ENCODE measurements at places on chromosomes 7 and 10.

DNA sequence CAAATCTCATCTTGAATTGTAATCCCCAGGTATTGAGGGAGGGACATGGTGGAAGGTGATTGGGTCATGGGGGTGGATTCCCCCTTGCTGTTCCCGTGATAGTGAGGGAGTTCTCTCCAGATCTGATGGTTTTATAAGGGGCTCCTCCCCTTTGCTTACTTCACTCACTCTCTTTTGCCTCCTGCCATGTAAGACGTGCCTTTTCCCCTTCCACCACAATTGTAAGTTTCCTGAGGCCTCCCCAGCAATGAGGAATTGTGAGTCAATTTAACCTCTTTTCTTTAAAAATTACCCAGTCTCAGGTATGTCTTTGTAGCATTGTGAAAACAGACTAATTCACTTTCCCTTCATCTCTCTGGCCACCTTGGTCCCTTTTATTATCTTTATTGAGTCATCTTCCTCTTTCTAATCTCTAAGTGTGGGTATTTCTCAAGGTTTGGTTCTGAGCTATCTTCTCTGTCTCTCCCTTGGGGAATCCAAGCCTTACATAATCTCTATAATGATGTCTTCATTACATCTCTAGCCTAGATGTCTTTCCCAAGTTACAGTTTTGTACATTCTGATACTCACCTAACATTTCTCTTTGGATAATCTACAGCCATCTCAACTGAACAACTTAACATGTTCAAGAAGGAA, 99.1 kb upstream of the JCAD start:
- no peak for DNase-seq

DNA sequence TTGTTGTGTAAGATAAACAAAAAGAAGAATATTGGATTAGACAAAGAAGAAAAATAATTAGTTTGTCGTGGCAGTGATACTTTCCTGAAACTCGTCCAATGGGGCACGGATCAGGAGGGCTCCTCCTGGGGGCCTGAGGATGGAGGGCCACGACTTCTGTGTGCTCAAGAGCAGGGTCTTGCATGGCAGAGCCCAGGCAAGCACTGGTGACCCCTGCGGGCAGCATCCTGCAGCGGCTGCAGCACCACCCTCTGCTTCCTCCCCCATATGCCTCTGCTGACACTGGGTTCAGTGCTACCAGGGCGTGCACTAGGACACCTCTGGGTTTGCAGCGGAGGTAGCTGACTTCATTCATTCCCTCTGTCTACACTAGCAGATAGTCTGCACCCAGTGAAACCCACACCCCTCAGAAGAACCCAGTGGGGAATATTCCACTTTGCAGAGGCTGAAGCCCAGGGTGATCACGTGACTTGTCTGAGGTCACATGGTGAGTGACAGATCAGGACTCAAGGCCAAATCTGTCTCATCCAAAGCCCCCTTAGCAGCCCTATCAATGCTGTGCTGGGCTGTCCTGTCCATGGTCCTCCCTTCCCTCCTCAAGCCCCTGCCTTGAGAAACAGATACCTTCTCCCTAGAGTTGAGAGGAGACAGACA, 375.5 kb downstream of the TCERG1L start:
- no peak for DNase-seq

GRCh38 chr10:35898716-35899440, 256.8 kb upstream of the FZD8 start:
- DNase-seq: no peak

- no peak for DNase-seq
Measured at GRCh38 chr7:82566752-82567151, 123.2 kb upstream of the CACNA2D1 start.

DNA sequence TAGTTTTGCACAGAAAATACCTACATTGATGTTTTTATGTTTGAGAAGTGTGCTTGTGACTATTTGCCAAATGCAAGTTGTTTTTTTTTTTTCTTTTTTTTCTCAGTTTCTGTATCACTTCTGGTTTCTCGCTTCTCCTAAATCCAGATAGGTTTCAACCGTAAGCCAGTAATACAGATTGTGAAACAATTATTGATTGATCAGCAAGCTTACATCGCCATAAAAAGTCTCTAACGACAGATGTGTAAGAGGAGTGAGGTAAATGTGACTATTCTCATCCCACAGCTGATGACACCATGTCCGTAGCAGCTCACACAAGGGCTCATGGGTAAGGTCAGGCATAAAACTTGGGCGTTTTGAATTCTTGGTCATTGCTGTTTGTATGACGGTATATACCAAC, 202.8 kb upstream of the AKR1E2 start:
- DNase-seq: peak; percentile 5

GRCh38 chr7:43721193-43721806, 8.0 kb downstream of the COA1 start:
- no peak for DNase-seq

- DNase-seq: no peak
Measured at GRCh38 chr7:47479821-47480575, 101.9 kb downstream of the TNS3 start.

DNA sequence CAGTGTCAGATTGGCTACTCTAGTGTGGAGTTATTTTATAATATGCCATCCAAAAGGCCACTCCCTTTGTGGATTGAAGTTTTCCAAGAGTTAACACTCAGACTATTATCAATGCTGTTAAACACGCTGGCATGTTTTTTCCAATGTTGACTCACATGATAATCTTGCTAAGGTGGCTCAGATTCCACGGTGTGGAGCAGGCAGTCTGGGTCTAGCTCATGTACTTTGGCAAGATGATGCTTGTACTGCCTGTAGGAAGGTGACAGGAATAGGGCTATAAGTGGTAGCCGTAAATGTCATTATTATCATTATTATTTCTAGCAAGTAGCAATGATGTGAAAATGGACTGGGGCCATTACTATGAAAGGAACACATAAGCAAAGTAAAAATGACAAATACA, 79.4 kb upstream of the TBX20 start:
- DNase-seq: no peak

DNA sequence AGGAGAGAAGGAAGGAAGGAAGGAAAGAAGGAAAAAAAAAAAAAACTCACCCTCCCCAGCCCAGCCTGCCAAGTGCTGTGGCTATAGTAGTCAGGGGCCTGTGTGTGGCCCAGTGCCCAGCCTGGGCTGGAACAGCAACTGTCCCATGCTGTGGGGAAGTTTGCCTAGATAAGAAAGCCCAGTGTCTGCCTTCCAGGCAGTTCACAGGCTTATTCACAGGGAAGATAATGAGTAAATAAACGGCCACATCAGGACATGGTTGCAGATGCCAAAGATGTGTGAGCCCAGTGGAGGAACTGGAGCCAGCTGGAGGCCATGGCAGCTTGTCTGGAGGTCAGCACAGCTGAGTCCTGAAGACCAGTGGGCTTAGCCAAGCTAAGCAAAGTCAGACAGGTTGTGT, 132.4 kb upstream of the FOXK1 start:
- no peak for DNase-seq

GRCh38 chr10:116472891-116473290, 45.2 kb downstream of the PNLIPRP3 start:
- no peak for DNase-seq

DNA sequence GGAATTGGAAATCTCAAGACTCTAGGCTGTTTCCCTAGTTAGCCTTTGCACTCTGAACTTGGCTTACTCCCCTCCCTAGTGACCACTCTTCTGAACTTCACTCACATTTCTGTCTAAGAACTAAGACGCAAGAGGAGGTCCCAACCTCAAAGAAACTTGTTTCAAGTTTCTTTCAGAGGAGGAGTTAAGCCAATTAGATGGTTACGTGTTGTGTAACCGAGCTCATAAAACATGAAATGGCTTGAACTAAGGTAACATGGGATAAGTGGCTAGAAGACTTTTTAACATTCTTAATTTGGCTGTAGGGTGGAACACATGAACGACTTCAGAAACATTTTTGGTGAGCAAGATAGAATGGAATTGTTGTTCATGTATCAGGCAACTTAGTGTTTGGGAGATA, 39.5 kb upstream of the SEC61G start:
- DNase-seq: no peak

GRCh38 chr10:103105462-103105861, 87.6 kb downstream of the NT5C2 start:
- no peak for DNase-seq

DNA sequence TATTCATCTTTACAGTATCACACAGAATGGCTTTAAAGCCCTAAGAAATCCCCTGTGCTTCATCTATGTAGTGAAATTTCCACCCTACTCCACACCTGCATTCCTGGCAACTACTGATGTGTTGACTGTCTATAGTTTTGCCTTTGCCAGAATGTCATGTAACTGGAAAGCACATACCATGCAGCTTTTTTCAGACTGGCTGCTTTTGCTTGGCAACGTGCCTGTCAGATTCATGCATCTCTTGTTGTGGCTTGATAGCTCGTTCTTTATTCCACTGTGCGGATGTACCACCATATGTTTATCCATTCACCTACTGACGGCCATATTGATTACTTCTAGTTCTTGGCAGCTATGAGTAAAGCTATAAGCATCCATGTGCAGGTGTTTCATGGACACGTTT, 30.6 kb downstream of the RBM17 start:
- no peak for DNase-seq

DNA sequence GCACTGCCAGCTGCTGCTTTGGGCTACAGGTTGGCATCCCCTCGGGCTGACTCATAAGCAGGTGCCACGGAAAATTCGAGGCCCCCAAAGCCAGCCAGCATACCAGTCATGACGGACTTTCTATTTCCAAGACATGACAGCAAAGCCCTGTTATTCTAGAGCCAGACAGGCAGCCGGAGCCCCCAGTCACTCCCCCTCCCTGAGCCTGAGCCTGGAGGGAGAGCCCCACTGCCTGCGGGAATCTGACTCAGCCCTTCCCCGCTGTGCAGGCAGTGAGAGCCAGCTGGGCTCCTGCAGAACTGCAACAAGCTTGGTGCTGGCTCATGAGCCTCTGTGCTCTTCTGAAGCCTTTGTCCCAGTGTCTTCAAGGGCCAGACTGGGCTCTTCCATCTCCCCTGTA, 15.8 kb downstream of the BTBD16 start:
- DNase-seq: no peak
